ENCODE measurements at places on chromosomes 16 and 17.

GRCh38 chr16:17159617-17160016 lies 311.1 kb downstream of the XYLT1 start:
- no peak for DNase-seq

- DNase-seq = no peak
These were observed 33.0 kb upstream of the GUCY2D start for GRCh38 chr17:7969433-7969832.

GRCh38 chr16:60329108-60329507 lies 1595.0 kb upstream of the GOT2 start:
- no peak for DNase-seq

DNA sequence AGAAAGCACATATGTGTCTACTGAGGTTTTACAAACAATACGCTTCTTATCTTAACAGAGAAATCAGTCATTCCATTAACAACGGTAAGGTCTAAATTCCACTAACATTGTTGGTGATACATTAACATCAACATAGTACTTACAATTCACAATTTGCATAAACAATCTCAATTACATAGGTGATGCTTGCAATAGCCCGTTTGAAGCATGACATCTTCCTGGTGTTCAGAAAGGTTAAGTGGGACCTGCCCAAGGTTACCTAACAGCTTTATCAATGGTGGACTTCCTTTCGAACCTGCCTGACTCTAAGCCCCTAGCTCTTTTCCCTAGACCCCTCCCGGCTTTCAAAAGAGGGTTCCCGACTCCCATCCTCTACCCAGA lies 699 bp downstream of the FAM222B start:
- no peak for DNase-seq

GRCh38 chr17:45709728-45710288 lies 74.3 kb upstream of the CRHR1 start:
- no peak for DNase-seq

DNA sequence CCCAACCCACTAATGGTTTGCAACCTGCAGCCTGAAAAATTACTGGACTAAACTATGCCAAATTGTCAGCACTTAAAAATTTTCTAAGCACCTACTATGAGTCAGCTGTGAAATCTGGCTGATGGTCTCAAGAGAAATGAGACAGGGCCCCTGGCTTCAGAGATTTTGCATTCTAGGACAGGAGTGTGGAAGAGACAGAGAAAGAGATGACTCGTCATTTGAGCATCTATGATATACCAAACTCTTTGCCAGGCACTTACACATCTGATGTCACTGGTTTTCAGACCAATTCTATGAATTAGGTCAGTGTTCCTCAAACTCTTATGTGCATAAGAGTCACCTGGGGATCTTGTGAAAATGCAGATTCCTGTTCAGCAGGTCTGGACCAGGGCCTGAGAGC lies 44.4 kb downstream of the CLEC19A start:
- DNase-seq = no peak

DNA sequence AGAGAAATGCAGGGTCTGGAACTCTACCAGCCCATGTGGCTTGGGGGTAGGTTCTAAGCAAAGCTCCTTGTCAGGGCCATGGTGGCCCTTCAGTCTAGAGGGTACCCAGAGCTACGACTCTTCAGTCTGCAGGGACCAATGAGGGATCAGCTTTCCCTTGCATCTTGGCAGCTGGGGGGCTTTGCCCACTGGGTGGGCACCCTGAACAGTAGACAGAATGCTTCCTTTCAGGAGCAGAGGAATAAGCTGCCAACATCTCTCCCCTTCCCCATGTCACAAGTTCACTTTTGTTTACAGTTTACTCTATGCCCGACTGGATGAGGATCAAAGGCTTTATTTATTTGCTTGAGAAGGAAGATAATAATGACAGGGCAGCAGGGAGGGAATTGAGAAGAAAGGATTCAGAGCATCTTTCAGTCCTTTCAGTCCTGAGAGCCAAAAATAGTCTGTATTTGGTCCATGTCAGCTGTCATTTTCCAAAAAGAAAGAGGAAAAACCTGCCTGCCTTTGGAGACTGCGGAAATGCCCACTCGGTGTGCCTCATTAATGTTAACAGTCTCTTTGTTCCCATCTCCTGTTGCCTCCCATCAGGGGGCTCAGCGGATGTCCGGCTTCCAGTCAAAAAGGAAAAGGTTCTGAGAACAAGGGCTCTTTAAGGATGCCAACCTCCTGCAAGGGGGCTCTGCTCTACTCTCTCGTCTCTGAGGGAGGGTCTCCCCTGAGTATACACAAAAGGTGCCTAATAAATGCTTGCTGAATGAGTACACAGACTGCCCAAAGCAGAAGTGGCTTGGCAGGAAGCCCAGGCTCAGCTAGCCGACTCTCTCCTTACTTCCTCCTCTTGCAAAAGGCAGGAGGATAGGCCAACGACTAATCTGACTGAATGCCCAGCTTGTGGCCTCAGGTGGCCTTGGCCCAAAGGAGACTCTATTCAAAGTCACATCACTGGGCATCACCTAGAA lies 17.1 kb downstream of the TRAF4 start:
- DNase-seq = no peak
